ENCODE measurements at places on chromosomes 3 and 15.

DNA sequence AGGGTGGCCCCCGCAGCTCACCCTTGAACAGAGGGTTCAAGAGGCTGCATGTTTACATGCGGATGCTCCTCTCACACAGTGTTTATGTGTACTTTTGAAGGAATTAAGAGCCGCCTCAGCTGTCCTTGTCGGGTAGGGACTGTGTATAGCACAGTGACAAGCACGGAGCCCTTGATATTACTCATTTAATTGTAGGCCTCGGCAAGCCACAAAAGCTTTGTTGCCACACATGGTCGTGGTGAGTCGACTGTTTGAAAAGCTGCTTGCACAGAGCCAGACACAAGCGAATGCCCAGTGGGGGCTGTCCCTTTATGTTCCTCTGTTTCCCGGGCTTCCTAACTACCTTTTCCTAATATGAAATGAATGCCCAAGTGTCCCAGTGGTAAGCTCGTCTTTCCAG is 4.5 kb downstream of the ESYT3 start:
- no peak for DNase-seq

DNA sequence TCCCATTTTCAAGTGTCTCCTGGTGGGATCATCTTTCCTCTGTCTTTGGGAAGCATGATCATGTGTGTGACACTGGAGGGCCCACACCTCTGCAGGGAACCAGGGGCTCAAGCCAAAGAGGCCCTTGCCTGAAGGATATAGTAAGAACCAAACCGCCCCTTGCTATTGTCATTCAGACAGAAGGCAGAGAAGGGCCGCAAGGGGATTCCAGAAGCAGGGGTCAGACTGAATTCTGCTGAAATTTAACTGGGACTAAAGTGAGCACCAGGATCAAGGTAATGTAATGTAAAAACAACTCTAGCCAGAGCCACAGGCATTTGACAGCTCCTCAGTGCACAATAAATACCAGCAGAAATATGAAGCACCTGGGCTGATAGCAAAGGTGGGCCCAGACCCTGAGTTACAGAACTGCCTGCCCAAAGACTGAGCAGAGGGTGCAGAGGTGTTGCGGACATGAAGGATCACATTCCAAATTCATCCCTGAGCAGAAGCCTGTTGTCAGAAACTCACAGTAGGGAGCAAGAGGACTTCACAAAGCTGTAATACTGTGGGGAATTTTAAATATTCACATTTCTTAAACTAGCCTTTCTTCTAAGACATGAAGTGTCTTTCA is 46.0 kb upstream of the RASGRF1 start:
- DNase-seq, result no peak

GRCh38 chr15:70799667-70800450 is 36.5 kb upstream of the UACA start:
- DNase-seq, result no peak

DNA sequence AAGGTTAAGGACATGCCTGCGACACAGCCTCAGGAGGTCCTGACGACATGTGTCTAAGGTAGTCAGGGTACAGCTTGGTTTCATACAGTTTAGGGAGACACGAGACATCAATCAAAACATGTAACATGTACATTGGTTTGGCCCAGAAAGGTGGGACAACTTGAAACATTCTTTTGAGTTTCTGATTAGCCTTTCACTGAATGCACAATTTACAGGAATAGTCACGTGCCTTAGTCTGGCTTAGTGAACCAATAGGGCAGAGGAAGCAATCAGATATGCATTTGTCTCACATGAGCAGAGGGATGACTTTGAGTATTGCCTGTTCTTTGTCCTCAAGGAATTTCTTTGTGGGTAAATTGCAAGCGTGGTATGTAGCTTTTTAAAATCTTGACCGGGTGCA is 24.5 kb upstream of the HDAC11 start:
- no peak for DNase-seq

DNA sequence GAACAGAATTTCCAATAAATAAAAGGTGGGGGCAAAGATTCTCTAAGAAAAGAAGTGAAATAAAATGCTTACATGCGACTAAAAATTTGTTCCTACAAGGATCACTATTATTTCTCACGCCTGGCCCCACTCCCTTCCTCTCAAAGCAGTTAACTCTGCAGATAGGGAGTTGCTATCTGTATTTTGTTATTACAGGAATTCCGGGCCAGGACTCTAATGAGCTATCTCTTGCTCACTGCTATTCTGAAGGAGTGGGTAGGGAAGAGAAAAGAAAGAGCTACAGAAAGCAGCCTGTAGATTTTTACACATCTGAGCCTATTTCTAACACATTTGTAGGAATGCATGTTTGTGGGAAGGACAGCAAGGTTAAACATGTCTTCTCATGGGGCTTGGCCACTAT is 140.4 kb downstream of the PCCB start:
- no peak for DNase-seq

- no peak for DNase-seq
These were observed 16.3 kb upstream of the SNRK start for GRCh38 chr3:43270078-43270477.

DNA sequence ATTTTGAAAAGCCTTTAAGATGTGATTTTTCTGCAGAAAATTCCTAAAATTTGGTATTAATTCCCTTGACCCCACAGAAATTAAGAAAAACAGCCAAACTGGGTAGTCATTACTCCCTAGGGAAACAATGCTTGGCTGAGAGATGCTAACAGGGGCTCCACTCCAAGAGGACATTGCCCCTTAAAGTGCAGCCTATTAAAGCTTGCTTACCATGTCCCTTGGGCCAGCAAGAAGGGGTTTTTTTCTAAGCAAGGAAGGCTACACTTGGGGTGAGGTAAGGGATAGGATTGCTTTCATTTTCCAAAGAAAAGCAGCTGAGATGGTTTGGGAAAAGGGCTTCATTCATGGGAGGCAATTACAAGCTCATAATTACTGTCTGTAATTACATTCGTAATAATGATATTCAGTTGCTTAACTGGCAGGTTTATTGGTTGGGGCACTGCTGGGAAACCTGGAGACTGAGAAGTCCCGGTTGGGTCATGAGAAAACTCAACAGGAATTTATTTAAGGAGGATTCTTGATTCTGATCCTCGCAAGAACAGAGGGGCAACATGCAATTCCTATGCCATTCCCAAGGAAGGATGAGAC is 247.5 kb downstream of the NR1D2 start:
- DNase-seq, result no peak

DNA sequence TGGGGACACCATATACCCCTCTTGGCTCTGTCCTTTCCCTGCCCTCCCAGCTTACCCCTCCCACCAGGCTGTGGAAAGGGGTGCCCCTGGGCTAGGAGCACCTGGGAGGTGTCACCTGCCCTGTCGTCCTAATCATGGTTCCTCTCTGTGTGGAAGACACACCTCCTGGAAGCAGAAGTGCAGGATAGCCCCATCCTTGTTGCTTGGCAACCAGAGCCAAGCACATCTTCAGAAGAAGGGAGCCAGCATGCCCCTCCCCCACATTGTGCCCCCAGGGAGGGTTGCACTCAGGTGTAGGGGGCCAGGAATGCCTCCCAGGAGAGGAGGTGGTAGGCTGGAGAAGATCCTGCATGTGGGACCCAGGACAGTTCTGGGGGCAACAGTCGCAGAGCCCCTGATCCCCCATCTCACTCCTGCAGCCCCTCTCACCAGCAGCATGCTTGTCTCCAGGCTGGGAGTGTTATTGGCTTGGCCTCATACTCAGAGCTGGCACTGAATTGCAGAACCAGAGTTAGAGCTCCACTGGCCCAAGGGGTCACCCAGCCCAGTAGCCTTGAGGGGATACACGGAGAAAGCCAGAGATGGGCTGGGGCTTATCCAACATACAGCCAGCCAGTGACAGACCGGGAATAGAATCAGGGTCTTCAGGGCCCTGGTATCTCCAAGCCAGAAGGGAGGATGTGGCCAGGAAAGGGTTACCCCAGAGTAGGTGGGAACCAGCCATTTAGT is 8.4 kb downstream of the RAB6B start:
- no peak for DNase-seq

- DNase-seq, result no peak
These were observed 26.0 kb downstream of the DTWD1 start for GRCh38 chr15:49646891-49647290.

All from NCI-H1930 (cell line).